ENCODE measurements at places on chromosomes 6 and 20.

- no peak for DNase-seq
These were observed 449.7 kb downstream of the CDC5L start for GRCh38 chr6:44837255-44837654.

DNA sequence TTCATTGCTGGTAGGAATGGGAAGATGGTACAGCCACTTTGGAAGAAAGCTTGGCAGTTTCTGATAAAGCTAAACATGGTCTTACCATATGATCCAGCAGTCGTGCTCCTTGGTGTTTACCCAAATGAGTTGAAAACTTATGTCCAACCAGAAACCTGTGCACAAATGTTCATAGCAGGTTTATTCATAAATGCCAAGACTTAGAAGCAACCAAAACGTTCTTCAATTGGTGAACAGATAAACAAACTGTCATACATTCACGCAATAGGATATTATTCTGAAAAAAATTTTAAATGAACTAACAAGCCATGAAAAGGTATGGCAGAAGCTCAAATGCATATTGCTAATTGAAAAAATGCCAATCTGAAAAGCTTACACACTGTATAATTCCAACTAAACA is 117.1 kb downstream of the LINC00237 start:
- no peak for DNase-seq

- DNase-seq: no peak
These were observed 238.0 kb downstream of the TBXT start for GRCh38 chr6:165929607-165930006.

DNA sequence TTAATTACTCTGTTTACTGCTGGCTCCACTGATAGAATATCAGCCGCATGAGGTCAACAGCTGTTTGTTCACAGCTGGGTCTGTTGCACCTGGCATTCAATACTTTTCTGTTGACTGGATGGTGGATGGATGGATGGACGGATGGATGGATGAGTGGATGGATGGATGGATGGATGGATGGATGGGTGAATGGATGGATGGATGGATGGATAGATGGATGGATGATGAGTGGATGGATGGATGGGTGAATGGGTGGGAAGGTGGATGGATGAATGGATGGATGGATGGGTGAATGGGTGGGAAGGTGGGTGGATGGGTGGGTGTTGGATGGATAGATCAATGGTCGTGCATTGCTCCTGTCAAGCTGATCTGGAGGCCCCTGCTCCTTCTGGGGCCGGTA is 422.2 kb upstream of the SULF2 start:
- no peak for DNase-seq

All from COR-L47 (cell line).